ENCODE measurements at places on chromosomes 1 and 21.

DNA sequence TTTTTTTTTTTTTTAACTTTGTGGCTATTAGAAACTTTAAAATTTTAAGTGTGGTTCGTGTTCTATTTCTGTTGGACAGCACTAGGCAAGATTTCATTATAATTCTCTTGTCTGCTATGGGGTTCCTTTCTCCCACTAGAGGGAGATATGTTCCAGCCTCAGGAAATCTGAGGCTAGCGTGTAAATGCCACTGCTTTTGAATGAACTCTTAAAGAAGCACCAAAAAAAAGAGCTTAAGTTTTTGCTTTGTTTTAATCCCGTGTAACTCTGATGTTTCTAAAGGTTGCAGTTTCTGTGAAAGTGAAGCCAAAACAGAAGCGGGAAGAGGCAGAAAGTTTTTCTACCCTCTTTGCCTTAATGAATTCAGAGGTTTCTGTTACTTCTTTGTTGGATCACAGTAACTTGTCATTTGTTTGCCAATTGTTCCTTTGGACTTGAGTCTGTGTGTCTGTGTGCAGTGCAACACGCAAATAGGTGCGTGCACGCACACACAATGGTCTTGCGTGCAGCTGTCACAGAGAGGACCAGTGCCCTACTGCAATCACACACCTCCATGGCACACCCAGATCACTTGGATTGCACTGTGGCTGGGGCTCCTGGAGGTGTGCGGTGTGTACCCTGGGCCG lies 32.3 kb downstream of the HHAT start:
- DNase-seq = peak; percentile 9

GRCh38 chr1:109499081-109499480 lies 5.2 kb downstream of the CYB561D1 start:
- DNase-seq = no peak

GRCh38 chr1:13586001-13586400 lies 2.4 kb downstream of the PDPN start:
- DNase-seq = no peak

- no peak for DNase-seq
Observed at GRCh38 chr1:96207936-96208335, 513.6 kb upstream of the PTBP2 start.

- no peak for DNase-seq
Observed at GRCh38 chr1:157146244-157146643, 8.0 kb upstream of the ETV3 start.

DNA sequence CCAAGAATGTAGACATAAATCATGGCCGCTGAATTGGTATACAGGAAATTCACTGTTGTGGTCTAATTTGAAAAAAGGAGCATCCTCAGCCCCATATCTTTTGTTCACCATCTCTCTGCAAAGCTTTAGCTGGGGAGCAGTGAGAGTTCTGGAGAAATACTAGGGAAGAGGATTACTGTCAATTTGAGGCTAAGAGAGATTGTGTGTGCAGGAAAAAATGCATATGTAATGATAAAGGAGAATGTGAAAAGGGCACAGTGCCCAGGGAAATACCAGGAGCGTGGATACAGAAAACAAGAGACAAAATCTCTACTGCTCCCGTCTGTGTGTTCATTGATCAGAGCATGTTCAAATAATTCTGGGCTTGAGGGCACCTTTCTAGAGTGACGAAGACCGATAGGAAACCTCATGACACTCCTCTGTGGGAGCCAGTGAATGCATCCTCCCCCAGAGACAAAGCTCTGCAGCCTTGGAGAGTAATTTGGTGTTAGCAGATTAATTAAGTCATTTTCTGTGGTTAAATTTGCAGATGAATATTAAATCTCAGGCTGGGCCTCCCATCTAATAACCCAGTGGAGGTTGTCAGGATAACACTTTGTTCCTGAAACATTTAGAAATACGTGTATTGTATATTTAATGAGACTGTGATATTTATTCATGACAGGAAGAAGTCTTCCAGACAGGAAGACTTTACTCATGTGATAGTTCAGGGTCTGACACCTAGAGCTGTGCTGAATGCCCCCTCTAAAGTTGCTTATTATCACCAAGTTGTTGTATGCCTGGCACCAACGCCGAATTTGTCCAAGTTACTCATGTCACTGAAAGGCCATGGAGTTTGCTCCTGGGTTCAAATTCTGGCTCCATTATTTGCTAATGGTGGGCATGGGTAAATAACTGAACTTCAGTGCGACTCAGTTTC lies 287.3 kb upstream of the SGIP1 start:
- DNase-seq = no peak
